Activated T-helper 1 cell treated with anti-CD3 and anti-CD28 coated beads, Interleukin-12 subunit alpha, Interleukin-12 subunit beta, Interleukin-2, Interleukin-4 antibody, amounts not matched to agents 30 ng/mL and 10 ng/mL and 1 ng/mL, durations not matched to agents 14 hours and 24 hours and 36 hours (primary cell): ENCODE measurements at places on chromosomes 12 and 14.

DNA sequence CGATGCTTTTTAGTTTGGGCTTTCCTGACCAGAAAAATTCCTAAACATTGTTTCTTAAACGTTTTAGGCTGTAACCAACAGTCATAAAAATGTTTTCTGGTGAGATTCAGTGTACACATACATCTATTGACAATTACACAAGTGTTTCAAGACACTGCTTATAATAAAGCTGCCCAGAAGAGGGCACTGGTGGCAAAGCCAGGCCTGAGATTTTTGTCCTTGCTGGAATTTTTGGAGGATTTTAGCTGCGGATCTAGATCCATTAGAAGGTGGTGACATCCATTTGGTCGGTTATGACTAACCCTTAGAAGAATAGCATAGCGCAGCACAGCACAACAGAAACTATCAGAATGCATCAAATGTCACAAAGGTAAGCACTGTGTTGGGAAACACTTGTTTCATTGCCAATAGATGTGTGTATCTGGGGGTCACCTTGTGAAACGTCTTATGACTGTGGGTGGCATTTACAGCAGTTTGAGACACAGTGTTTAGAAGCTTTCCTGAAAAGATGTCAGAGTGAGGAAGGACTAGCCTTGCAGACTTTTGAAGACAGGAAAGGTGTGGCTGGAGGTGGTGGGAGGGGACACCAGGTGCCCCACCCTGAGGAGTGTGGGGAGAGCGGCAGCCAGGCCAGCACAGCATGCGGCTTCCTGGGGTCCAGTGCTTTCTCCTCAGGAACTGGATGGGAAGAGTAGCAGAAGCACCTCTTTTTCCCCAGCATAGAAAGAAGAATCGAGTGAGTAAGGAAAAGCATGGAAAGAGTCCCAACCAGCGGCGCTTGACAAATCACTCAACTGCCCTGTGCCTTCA, 54.7 kb upstream of the FKBP4 start:
- DNase-seq: no peak

DNA sequence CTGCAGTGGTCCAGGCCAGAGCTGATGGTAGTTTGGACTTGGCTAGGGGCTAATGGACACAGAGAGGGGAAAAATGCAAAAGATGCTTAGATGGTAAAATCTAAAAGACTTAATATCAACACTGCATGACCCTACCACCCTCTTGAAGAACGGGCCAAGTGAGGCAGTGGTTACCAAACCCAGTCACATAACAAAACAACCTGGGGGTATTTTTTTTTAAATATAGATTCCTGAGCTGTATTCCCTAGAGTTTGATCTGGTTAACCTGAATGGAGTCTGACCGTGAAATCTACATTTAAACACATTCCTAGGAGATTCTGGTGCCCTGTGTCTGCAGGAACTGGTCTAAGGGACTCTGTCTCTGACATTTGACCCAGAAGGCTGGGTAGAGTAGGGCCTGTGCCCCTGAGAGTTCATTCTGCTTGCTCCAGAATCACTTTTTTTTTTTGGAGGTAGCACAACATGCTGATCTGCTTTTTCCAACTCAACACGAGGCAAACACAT, 15.7 kb downstream of the ABHD4 start:
- no peak for DNase-seq

DNA sequence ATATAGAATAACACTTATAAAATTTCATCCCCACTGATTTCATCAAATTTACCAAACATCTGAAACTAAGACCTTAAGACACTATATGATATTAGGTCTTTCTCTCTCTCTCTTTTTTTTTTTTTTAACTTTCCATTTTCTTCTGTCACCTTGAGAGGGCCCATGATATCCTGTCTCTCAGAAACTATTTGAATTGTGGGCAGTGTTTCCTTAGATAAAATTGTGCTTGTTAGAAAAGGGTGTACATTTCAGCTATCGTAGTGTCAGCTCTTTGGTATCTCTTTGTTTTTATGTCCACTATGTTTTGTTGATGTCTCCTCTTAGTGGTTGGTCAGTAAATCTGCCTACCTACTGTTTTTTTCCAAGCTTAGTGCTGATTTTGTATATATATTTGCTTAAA, 23.8 kb downstream of the DNM1L start:
- no peak for DNase-seq

DNA sequence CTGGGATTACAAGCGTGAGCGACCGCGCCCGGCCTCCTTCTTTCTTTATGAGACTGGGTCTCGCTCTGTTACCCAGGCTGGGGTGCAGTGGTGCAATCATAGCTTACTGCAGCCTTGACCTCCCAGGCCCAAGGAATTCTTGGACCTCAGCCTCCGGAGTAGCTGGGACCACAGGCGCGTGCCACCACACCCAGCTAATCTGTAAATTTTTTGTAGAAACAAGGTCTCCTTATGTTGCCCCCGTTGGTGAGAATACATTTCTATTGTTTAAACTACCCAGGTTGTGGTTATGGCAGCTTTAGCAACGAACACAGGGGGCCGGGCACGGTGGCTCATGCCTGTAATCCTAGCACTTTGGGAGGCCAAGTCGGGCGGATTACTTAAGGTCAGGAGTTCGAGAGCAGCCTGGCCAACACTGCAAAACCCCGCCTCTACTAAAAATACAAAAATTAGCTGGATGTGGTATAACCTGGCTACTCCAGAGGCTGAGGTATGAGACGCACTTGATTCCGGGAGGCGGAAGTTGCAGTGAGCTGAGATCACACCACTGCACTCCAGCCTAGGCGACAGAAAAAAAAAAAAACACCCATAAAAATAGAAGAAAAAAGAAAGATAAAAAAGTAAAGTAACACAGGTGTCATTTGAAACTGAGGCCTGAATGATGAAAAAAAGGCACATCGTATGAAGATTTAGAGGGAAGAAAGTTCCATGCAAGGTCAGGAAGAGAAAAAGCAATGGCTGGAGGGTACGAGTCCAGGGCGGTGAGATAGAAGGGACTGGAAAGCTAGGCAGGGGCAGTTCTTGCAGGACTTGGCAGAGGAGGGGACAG, 977 bp upstream of the TMEM120B start:
- DNase-seq: peak; percentile 6

DNA sequence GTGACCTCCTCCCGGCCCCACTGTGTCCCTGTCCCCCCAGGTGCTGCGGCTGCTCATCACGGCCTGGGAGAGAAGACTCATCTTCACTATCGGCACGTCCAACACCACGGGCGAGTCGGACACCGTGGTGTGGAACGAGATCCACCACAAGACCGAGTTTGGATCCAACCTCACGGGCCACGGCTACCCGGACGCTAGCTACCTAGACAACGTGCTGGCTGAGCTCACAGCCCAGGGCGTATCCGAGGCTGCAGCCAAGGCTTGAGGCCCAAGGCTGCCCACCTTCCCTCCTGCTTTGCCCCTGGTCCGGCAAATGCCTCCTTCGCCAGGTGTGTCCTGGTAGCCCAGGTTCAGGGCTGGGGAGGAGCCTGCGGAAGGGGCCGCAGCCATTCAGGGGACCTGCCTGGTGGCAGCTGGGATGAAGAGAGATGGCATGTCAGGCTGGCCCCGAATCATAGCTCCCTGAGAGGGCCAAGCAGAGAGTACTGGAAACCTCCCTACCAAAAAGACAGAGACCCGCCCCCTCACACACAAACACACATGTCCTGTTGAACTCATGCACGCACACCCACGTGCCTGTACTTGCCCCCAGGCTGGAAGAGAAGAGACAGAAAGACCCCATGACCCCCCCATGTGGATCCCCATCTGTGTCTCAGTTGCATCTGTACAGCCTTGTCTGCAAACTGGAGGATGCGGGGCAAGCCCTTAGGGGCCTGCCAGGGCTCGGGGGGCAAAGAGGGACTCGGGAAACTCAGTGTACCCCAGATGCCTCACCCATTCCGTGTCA, 38.7 kb downstream of the RASAL1 start:
- DNase-seq: no peak

DNA sequence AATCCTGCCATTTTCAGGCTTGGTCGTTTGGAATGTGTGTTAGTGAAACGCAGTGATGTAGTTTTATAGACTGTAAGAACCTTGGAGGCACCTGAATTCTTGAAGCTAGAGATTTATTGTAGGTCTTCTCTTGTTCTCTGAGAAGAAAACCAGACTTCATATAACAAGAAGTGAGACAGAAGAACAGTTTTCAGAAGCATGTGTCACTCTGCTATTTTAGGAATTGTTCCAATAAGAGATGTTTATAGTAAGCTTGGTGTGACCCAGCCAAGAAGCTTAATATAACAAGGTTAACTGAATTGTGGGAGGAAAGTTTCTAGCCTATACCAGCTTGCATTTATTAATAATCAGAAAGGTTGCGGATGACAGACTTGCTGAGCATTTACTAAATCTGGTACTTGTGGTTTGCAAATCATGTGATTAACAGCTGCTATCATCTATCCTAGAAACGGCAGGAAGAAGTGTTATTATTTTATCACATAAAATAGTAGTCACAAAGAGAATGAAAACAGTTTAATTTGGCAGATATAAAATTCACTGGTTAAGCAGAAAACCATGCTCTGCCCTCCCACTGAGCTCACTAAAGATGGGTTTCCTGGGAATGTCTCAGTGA, 49.2 kb upstream of the BCAT1 start:
- DNase-seq: no peak

- DNase-seq: peak; percentile 22
These were observed at the start of gene ATL1 for GRCh38 chr14:50559990-50560930. TSS of gene ATL1 (plus strand) at chr14:50560145. CDS start at chr14:50560266, 121 bp downstream.

GRCh38 chr12:132194056-132194455, 49.8 kb downstream of the NOC4L start:
- no peak for DNase-seq

DNA sequence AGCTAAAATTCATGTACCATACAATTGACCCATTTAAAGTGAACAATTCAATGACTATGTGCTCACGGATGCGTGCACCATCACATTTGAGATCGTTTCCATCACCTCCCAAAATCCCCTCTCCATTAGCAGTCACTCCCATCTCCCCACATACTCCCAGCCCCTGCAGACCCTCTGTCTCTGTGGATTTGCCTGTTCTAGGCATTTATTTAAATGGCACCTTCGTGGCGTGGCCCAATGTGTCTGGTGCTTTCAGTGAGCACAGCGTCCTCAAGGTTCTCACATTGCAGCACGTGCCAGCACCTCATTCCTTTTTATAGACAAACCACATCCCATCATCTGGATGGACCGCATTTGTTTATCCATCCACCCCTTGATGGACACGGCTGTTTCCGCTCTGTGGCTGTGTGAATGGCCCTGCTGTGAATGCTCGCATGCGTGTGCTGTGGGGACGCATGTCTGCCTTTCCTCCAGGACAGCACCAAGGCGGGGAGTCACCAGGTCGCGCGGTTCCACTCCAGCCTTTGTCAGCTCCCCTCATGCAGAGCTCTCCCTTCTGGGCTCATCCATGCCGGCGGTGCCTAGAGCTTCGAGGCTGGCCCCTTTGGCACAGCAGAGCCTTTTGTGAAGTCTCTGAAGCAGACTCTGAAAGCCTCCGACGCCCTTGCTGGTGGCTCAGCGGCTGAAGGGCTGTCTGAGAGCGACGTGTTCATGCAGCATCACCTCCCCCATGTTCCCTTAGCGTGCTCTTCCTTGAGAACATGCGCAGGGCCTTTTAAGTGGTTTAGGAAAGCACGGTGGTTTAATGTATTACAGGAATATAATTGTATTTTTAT, 184.4 kb downstream of the KIF26A start:
- no peak for DNase-seq

- peak; percentile 14 for DNase-seq
These were observed 521 bp upstream of the PCED1B start for GRCh38 chr12:47078733-47079467.

- DNase-seq: no peak
These were observed 168.9 kb upstream of the RASSF8 start for GRCh38 chr12:25789541-25789944.

DNA sequence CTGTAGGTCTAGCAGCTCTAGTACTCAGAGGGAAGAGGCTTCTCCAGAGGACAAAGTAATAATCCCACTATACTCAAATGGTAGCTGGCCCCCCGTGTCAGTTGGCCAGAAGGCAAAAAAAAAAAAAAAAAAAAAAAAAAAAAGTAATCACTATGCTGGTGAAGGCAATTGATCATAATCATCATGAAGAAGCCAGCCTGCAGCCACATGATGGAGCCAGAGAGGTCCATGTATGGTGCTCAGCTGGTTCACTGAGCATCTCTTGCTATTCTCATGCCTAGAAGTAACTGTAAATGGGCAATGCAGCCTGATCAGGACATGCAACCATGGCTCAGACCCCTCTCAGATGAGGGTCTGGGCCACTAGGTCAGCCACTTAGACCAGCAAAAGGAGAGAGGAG, 378.8 kb downstream of the MED13L start:
- DNase-seq: no peak

DNA sequence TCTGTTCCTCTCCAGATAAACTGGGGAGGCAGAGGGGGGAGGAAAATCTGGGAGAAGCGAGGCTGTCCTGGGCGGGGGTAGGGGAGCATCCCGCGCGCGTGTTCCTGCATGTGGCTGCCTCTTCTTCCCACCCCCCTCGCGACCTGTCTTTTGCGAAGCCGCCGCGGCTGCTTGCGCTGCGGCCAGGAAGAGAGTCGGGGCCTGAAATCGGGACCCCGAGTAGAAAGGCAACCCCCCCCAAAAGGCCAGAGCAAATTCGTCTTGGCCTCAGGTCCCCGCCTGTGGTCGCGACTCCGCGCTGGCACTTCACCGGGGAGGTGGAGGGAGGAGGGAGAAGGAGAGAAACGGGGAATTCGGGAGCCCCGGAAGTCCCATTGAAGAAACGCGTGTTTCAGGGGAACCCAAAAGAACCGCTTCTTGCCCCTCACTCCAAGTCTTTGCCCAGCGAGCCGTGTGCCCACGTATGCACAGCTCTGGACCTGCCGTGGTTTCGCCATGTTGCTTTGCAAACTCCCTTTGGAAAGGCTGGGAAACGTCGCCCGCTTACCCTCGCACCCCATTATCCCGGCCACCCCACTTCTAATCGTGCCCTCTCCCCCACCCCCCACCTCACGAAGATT, 944 bp downstream of the CCND2 start:
- DNase-seq: peak; percentile 24

DNA sequence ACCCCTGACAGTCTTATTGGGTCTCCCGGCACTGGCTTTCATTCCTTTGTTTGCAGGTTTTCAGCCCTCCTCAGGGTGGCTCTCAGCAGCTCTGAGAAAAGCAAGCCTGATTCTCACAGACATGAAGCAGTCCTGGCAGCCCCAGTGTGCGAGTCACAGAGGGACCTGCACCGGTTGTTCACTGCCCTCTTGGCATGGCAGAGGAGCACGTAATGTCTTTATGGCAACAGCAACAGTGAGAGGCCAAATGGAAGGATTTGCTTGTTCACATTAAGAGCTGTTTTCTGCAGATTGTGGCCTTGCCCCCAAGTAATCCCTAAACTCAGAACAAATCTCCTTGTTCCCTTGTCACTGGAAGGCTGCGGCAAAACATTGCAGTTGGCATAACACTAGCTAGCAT, 3.4 kb downstream of the KCNA5 start:
- no peak for DNase-seq

DNA sequence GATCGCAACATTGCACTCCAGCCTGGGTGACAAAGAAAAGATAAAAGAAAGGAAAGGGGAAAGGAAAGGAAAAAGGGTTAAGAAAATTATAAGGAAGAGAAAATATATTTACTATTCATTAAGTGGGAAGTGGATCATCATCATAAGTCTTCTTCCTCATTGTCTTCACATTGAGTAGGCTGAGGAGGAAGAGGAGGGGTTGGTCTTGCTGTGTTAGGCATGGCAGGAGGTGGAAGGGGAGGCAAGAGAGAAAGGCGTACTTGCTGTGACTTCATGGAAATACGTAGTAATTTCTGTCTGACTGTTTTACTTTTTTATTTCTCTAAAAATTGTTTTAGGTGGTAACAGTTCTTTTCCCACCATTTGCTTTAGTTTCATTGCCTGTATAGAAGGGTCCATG, 26.2 kb downstream of the FAM177A1 start:
- DNase-seq: no peak

GRCh38 chr14:32657081-32657480, 281.6 kb upstream of the NPAS3 start:
- no peak for DNase-seq

- DNase-seq: no peak
These were observed 17.8 kb downstream of the CCDC92 start for GRCh38 chr12:123954647-123955350.
